ENCODE measurements at places on chromosomes 16 and 17.

DNA sequence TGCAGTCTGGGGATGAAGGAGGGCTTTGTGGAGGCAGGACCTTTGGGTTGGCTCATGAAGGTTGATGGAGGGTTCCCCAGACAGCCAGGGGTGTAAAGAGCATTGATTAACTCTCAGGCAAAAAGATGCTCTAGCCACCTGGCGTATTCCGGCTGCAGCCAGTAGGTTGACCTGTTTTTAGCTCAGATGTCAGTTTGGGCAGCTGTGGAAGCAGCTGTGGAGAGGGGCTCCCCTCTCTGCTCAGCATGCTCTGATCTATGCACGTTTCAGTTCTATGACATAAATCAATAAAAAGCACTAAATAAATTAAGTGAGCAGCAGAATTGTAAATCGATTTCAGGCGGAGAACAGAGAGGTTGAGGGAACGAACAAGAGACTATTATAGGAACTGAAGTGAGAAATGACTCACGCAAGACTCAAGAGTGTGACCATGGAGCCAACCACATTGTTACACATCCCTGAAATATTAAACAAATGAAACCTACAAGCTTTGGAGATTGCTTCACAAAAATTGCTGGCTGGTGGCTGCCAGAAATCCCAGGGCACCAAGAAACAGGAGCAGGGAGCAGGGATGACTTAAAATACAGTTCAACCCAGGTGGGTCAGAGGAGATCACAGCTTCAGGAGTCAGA, 111.9 kb downstream of the GSG1L start:
- DNase-seq, result no peak

DNA sequence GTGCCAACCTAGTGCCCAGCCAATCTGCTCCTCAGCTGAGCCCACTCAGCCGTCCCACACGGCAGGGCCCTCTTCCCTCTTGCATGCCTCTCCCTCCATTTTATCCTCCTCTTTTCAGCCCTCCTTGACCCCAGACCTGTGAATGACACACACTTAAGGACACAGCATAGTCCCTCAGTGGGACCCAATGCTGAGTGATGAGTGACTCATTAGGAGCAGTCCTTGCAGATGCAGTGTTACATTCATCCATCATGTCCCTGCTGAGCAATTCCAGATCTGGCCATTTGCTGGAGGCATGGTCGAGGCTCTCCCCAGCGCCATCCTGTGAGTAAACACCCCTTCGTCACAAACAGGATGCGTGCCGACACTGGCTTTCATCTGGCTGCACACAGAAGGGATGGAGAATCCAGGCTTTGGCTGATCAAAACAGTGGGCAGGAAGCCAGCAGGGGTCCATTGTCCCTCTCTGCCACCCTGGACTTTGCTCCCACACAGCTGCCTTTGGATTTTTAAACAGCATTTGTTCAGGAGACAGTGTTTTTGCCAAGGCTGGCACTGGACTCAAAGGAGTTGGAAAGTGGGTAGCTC, 122.6 kb downstream of the AXIN2 start:
- DNase-seq, result no peak

DNA sequence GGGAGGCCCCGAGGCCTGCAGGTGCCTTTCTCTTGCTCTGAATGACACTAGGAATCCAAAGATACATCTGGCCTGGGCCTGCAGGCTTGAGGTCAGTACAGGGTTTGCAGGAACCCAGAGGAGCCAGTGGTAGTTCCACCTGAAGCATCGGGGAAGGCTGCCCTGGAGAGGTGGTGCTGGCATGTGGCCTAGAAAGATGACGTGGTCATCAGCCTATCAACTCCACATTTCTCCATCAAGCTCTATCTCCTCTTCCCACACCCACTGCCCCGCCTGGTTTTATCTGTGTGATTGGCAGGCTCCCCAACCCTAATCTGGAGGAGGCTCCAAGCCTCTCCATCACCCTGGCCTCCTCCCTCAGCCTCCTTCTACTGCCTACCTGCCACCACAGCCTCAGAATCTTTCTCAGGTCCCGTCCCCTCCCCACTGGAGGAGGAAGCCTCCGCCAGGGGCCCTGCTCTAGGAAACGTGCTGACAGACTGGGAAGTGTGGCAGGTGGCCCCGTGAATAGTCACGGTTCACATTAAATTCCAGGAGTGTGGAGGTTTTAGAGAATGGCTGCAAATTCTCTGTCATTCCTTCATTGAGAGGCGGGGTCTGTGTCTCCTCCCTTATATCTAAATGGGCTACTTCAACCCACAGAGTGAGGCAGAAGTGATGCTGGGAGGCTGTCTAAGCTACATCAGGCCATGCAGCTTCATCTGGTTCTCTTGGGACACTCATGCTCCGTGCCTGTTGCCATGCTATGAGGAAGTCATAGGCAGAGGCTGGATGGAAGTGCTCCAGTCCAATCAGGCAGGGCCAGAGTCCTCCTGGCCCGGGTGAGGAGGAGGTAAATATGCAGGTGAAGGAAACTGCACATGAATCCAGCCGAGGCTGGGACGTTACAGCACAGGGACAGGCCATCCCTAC, 11.4 kb upstream of the MAP2K3 start:
- DNase-seq, result no peak

DNA sequence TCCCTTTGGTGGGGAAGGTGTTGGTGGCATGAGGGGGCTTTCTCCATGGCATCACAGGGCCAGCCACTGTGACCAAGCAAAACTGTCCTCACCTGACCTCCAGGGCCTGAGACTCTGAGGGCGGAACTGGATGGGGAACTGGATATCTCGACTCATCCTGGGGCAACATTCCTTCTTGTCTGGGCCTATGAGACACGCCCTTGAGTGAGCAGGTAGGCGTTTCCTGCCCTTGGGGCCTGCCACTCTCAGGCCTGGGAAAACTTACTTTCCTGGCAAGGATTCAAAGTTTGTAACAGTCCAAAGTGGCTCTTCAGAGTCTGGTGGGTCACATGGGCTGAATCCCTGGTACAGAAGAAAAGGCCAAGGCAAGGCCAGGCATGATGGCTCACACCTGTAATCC, 9.6 kb downstream of the MT1X start:
- no peak for DNase-seq
